NCI-H1092 (cell line): ENCODE measurements at places on chromosomes 1 and 21.

DNA sequence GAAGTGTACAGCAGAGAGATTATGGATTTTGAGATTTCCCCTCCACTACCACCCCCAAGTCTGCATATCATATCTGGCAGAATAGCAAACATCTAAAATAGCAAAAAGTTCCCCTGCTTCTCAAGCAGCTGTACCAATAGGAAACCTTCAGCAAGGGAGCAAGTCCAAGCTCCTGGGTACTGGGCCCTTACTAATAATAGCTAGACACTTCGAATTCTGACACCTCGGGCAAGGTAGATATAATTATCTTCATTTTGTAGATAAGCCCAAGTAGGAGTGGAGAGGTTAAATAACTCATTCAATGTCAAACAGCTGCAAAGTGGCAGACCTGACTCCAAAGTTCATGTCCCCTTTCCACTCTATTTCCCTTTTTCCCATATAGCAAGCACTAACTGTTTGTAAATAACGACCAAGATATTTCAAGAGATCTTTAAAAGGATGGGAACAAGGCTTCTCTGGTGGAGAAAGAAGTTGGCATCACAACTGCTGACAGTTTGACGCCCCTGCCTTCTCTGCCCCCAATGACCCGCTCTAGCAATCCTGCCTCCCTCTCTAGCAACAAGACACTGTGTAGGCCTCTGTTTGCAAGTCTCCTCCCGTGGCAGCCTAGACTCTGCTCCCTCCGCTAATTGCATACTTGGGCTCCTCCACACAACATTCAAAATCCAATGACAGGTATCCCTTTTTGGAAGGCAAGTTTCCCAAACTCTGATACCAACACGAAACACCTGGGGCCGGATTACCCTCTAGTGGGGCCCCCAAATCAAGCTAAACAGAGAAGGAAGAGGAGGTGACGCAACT is 18.7 kb upstream of the ADAR start:
- no peak for DNase-seq

DNA sequence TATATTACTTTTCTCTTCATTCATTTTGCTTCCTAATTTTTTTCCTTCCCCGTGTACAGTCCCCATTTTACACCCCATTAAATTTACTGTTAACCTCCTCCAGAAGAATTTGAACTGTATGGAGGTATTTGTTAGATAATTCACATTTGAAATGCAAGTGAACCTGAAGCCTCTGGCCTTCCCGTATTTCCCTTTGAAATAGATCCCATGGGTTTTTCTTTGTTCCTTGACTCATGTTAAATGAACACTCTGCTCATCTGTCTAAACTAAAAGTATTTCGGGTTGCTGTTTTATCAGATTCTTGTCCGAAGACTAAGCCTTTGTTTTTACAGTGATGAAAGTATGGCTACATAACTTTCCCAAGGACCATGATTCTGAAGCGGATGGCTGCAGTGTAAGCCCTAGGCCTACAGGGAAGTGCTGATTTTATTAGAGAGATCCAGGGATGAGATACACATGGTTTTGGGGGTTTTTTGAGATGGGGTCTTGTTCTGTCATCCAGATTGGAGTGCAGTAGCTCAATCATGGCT is 187.9 kb downstream of the PATJ start:
- DNase-seq: no peak

DNA sequence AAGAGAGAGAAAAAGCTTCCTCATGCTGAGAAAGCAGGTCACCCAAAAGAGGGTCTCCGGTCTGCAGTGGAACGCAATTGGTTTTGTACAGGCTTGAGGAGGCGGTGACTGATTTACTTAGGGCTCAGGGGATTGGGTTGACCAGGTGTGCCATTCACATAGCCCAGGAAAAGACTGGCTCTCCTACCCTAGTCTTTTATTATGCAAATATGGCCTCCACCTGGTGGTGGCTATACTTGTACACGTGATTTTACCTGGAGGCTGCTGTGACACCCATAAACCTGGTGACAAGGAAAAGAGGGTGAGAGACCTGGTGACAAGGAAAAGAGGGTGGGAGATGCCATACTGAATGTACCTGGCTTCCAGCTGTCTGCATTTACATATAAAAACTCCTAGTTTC is 49.9 kb downstream of the DNTTIP2 start:
- DNase-seq: no peak

DNA sequence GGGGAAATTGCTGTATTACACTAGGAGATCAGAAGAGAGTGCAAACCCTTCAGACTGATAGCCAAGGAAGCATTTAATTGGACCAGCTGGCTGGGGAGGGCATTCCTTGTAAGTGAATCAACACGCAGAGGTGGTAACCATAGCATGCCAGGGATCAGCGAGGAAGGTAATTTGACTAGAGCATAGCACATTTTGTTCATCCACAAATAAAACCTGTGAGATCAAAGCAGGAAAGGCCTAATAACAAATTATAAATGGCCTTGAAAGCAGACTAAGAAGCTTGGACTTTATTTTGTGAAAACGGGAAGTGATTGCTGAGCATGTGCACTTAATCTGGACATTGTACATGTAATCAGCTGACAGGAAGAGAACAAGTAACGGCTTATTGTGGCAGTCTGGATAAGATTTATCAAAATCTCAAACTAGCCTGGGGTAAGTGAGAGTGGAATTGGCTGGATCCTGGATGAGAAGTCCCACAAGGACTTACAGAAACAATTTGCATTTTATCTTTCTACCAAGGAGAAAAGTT is 11.7 kb upstream of the CD55 start:
- no peak for DNase-seq

- DNase-seq: no peak
Measured at GRCh38 chr1:23601135-23601967, 42.0 kb upstream of the ID3 start.

DNA sequence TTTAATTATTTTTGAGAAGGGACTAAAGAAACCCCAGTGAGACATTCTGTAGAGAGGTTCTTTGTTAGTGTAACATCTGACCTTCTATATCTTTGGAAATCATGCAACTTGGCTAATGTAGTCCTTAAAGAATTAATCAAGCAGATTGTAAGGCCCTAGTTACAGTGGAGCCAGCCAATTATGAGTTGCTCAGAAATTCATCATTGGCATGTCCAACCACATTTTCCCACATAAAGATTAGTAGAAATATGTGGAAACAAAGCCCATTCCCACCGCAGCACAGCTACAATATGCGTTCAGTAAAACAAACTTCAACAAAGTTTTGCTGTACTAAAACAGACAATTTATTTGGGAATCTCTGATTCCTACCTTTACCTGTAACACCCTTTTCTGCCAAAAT is 27.8 kb downstream of the WNT2B start:
- no peak for DNase-seq

- no peak for DNase-seq
Measured at GRCh38 chr1:7117399-7118281, 332.4 kb downstream of the CAMTA1 start.

DNA sequence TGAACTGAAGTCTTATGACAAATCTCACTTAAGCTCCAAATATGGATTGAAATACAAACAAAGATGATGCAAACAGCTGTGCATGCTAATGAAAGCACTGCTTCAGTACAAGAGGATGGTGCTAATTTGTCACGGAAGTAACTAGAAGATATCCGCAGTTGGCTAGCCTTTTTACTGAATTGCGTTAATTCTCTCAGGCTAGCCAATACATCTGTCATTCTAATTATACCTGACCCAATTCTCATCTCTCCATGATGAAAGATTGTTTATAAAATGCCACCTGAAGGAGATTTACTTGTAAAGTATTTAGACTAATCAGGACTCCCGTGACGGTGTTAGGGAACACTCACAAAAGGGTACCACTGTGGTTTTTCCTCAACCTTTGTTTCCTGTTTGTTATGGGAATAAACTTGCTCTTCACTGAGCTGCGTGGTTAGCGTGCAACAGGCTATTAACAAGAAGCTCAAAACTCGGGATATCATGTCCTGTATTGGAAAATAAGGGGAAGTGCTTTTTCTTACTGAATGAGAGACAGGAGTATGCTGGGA is 162.5 kb downstream of the APP start:
- no peak for DNase-seq

DNA sequence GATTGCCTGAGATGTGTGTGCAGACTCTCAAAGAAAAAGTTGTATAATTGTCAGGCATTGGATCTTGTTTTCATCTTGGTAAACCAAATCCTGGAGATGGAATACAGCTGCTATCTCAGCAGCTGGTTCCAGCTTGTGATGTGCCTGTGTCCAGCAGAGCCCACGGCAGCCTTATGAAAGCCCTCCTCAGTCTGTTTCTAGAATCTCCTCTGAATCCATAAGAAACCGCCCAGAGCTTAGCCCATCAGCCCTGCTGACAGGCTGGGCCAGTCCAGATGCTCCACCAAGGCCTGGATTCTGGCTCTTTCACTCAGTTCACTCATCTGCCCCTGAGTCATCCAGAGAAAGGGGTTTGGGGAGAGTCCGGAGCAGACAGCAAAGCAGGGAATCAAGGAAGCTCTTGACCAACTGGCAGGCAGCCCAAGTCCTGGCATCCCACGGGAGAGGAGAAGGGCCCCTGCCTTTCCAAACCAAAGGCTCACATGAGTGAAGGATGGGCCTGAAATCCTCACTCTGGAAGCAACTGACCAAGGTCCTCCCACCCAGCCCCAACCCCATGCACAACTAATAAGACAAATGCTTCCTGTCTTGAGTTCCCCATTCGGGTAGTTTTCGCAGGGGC is 45.7 kb downstream of the NAV1 start:
- DNase-seq: no peak

DNA sequence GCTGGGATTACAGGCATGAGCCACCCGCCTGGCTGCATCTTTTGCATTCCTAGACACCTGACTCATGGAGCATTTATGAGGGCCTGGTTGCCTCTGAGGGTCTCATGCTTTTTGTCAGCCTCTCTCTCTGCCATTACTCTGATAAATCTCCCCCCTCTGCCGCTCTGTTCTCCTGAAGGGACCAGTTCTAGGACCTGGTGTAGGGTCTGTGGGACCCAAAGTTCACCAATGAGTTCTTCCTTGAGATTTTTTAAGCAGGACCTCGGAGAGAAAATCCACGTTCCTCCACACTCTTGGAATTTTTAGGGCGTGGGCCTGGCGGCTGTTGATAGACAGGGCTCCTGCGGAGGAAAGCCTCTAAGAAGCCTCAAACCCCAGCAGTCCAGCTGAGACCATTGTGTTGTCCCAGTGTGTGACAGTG is 91.9 kb upstream of the ERRFI1 start:
- DNase-seq: no peak

DNA sequence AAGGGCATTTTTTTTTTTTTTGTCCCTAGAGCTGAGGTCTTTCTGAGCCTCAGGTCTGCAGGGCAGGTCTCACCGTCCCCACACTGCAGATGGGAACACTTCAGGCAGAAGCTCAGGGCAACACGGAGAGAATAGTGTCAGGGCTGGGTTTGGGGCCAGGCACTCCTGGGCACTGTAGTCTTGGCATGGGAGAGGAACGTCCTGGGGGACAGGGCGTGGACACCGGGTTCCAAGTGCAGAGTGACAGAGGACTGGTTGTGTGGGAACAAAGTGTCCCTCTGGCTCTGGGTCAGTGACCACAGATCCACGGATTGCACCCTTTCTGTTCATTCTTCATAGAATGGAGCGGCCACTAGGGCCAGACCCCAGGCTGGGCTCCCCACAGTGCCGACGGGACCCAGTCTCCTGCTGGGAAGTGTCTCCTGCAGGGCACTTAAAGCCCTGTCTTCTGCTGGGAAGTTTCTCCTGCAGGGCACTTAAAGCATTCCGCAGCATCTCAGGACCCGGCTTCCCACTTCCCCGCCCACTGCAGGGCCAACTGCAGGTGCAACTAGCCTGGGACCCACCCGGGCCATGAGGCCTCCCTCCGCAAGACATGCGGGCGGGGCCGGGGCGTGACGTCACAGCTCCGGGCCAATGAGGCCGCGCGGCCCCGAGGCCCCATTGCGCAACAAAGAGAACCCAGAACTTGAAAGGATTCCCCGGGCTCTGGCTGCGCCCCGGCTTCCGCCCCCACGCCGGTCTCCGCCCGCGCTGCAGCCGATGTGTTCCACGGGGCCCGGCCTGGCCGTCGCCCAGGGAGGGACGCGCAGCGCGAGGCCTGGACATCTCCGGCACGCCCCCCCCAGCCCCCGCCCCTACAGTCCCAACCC is 1.2 kb downstream of the GPR153 start:
- no peak for DNase-seq

DNA sequence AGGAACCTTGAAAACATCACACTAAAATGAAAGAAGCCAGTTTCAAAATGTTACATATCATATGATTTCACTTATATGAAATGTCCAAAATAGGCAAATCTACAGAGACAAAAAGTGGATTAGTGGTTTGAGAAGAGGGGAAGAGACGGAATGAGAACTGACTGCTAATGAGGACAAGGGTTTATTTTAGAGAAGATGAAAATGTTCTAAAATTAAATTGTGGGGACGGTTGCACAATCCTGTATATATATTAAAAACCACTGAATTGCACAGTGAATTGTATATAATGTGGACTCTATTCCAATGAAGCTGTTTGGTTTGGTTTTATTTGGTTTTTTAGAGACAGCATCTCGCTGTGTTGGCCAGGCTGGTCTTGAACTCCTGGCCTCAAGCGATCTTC is 35.6 kb downstream of the PRPF38A start:
- no peak for DNase-seq

DNA sequence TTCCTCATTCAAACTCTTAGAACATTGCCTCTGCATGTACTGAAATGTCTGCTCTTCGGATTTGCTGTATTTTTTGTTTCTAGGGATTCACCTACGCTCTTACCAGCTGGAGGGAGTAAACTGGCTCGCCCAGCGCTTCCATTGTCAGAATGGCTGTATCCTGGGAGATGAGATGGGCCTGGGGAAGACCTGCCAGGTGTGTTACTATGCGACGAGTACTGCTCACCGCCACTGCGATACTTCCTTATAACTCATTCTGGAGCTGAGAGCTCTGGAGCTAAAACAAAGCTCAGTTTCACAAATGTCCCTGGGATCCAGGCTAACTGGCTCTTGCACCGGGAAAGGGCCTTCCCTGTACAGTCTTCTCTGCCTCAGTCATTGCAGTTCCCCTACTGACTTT is 10.1 kb downstream of the CHD1L start:
- peak; percentile 9 for DNase-seq

DNA sequence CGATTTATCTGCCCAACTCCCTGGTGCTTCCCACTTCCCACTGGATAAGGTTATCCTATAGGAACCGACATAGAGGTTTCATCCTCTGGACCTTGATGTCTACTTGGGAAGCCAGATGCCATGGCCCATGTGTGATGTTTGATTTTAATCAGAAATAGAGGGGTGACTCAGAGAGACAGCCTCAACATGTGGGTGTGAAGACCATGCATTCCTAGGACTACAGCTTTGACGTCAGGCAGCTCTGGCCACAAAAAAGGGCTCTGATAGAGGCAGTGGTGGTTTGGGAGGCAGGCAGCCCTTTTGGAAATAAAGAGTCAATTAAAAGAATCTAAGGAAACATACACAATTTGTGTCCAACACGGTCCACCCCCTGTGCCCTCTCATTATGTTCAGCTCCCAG is 5.2 kb upstream of the SH2D2A start:
- no peak for DNase-seq

DNA sequence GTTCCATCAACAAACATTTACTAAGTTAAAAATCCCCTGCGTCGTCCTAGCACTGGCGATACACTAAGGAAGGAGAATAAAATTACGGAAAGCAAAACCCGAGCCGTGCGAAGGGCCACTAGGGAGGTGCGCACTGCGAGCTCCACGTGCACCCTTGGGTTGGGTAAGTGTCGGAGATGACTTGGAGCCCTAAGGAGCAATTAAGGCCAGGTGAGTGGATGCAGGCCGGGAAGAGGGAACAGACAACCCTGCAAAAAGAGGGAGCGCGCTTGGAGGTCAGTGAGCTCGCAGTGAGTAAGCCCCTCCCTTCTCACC is 704 bp downstream of the WDR4 start:
- no peak for DNase-seq
